GM23248 (cell line): ENCODE measurements at places on chromosomes 5 and 9. TPM values are rescaled to one million over a fixed set of nuclear protein-coding genes. Genes with fewer than 3 reads are reported as not detected.
A peak's percentile ranks its signal among the peaks of the same experiment; 100 is the strongest.

DNA sequence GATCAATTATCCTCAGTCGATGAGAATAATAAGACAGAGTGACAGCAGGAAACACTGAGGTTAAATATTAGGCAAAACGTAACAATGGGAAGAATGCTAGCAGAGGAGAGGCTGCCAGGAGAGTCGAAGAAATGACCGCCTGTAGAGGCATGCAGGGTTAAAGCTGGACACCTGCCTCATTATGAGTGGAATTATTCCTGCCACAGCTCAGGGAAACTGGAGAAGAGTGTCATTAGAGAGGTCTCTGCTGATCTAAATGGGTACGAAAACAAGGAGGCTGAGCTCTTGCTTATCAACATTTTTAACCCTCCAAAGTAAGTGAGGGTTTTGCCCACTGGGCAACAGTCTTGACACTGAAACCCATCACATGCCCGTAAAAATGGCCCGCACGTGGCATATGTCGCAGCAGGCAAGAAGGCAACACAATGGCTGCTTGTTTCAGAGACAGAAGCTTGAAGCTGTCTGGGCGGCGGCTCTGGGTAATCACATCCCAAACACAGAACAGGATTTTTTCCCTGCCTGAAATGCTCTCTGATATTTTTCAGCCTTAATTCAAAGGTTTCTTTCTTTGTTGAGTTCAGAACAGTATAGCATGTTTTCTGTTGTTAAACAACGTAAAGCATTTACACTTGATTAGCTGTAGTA, 118.7 kb downstream of the MED27 start:
- no peak for DNase-seq

- peak; percentile 42 for DNase-seq
Measured at GRCh38 chr9:14189578-14189977, 124.4 kb downstream of the NFIB start.

SLC6A19 gene
- polyA plus RNA-seq: not detected in 2 replicates

DNA sequence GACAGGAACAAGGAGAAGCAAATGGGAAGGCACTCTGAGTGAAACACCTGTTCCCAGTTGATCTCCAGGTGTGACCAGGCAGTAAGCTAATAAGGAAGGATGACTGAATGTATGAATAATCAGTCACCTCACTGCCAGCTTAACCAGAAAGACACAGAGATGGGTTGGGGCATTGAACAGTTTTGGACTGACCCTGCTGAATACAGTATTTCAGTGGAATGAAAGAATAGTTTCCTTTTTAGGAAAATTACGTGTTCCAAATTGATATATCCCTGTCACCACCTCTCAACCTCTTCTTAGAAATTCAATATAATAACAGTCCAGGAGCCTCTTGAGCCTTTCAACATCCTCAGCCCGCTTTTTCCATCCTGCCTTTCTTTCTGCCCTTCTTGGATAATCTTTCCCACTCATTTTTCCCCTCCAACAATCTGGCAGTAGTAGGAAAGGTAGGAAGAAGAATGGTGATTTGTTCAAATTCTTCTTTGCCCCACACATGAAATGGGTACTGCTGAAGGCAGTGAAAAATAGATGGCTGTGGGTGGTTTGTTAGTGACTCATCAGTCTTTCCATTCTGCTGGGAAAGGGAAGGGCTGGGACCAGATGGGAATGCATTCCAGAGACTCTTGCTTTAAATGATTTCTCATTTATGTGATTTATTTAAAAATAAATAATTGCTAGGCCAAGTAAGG, 117.9 kb downstream of the ZSWIM6 start:
- DNase-seq: peak; percentile 91

GRCh38 chr5:2810644-2811043, 59.2 kb upstream of the IRX2 start:
- no peak for DNase-seq

GRCh38 chr5:10792336-10792735, 31.3 kb upstream of the DAP start:
- no peak for DNase-seq

GRCh38 chr5:93532370-93532769, 48.6 kb downstream of the NR2F1-AS1 start:
- peak; percentile 92 for DNase-seq

DNA sequence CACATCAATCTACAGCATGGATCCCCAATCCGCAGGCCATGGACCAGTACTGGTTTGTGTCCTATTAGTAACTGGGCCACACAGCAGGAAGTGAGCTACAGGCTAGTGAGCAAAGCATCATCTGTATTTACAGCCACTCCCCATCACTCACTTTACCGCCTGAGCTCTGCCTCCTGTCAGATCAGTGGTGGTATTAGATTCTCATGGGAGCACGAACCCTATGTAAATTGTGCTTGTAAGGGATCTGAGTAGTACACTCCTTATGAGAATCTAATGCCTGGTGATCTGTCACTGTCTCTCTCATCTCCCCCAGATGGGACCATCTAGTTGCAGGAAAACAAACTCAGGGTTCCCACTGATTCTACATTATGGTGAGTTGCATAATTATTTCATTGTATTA, 212.7 kb upstream of the FAM174A start:
- no peak for DNase-seq

DNA sequence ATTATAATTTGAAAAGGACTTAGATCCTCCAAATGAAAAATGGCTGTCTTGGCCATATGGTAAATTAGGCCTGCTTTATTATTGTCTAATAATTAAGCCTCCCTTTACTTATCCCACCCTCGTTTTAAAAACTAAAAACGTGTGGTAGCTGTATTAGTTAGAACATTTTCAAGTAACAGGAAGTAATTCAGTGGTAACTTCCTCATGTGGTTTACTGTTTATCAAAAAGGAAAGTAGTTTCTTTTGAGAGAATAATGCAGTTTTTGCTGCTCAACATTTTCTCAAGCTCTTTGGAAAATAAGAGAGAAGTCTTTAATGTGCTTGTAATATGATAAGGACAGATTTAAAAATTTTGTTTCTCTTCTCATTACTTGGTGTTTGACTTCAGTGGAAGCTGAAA, 26.0 kb downstream of the ZCCHC7 start:
- no peak for DNase-seq

- peak; percentile 0 for DNase-seq
Measured at GRCh38 chr5:130541617-130542221, 623.3 kb downstream of the HINT1 start.

DRD1 gene
- polyA plus RNA-seq: not detected in 2 replicates

DNA sequence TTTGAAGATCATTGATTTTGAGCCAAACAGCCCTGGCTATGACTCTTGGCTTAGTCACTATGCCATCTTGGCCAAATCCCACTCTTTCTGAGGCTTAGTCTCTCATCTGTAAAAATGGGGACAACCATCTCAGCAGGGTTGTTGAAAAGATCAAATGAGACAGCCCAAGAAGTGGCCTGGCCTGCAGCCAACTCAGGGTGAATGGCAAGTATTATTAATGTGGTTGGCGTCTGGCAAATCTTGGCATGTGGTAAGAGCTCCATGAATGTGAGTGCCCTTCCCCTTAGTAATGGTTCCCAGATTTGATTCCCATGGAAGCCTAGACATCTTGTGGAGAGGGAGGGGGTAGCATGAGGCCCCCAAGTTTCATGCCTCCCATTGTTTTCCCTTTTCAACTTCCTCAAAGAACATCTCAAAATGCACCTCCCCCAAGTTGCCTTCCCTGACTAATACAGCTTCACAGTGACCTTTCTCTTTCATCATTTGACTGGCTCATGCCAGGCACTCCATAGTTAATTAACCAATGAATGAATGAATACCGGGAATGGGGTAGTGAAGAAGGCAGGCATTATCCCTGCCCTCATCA, 11.8 kb upstream of the TGFBI start:
- DNase-seq: peak; percentile 94

SARDH gene
- polyA plus RNA-seq: 0.16 and 0.30 TPM in 2 replicates

TNFSF15 gene
- polyA plus RNA-seq: not detected in 2 replicates

GRCh38 chr5:66617226-66617861, 21.2 kb downstream of the MAST4 start:
- no peak for DNase-seq

DNA sequence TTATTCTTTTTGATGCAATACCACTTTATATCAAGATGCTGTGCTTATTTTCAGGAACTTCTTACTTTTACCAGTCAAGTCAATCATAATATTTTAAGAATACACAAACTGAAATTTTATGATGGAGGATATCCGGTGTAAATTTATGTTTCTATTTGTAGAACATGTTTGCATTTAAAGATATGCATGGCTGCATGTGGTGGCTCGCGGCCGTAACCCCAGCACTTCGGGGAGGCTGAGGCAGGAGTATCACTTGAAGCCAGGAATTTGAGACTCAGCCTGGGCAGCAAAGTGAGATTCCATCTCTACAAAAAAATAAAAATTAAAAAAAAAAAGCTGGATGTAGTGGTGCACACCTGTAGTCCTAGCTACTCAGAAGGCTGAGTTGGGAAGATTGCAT, 73.5 kb upstream of the ALDH1A1 start:
- no peak for DNase-seq

HTR4 gene
- not detected in 2 replicates for polyA plus RNA-seq

- no peak for DNase-seq
Measured at GRCh38 chr5:125316915-125317535, 570.6 kb upstream of the ZNF608 start.

- peak; percentile 89 for DNase-seq
Measured at GRCh38 chr9:99085949-99086948, 18.7 kb upstream of the TGFBR1 start.

DNA sequence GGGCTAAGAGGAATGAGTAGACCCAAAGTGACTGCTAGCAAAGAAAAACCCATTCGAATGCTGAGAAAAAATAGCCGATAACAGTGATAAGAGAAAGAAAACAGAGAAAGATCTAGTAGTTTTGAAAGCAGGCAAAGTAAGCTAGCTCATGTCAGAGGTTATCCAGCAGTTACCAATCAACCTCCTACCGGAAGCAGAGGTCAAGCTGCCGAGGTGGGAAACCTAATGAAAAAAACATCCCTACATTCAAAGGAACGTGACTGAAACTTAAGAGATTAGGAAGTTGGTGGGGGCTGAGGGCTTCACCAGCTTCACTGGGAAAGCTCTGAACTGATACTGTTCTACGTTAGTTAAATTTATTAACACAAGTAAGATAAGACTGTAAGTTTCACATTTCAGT, 32.6 kb downstream of the SSBP2 start:
- DNase-seq: no peak

CPEB4 gene
- 4.4 and 6.2 TPM in 2 replicates for polyA plus RNA-seq

DNA sequence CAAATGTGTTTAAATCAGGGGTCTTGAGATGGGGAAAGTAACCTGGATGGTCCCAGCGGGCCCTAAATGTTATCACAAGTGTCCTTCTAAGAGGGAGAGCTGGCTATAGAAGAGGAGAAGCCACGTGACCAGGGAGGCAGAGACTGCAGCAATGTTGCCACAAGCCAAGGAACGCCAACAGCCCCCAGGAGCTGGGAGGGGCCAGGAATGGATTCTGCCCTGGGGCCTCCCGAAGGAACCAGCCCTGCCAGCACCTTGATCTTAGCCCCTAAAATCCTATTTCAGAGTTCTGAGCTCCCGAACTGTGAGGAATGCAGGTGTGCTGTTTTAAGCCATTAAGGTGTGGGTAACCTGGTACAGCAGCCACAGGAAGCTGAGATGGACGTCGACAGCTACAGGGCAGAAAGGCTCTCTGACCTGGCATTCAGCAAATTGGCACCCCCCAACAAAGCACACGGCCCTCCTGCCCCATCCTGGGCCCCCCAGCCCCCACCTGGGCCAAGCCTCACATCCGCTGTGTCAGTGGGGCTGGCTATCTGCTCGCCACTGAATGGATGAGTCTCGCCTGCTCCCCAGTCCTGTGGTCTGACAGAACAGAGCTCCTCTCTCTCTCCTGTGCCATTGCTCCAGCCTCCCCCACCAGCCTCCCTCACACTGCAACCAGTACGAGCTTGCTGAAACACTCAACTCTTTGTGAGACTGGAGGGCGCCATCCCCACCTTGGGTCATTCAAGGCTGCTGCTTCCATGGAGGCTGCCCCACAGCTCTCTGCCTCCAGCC, 78.8 kb downstream of the ADAMTS2 start:
- peak; percentile 80 for DNase-seq

DNA sequence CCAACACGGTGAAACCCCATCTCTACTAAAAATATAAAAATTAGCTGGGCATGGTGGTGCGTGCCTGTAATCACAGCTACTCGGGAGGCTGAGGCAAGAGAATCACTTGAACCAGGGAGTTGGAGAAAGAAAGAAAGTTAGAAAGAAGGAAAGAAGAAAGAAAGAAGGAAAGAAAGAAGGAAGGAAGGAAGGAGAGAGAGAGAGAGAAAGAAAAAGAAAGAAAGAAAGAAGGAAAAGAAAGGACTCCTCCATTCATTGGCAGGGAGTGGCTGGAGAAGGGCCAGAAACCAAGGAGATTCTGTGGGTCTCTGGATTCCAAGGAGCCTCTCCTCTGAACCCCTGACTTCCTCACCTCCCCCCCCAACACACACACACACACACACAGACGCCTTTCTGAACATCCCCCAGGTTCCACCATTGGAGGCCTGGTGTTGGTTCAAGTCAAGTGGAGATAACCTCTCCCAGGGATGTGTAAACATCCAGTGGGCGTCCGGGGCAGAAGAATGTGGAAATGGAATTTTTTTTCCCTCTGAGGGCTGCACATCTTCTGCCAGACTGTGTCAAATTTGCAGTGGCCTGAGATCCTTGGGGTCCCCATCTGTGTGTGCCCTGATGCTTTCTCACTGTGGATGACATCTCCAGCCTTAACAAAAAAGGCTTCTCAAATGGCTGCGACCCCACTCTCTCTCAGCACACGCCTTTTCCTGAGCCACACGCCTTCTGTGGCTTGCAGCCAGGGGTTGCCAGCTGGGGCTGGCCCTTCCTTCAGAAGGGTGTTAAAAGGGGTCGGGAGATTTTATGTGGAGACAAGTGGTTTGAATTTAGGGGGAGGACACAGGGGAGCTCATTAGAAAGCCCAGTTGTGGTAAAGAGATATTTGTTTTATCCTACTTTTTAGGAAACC, 109.3 kb upstream of the HAND1 start:
- DNase-seq: no peak

PLPPR1 gene
- polyA plus RNA-seq: not detected in 2 replicates

ZDHHC11B gene
- not detected in 2 replicates for polyA plus RNA-seq

- peak; percentile 78 for DNase-seq
Measured at GRCh38 chr5:113336975-113337374, 97.8 kb downstream of the TSSK1B start.

DNA sequence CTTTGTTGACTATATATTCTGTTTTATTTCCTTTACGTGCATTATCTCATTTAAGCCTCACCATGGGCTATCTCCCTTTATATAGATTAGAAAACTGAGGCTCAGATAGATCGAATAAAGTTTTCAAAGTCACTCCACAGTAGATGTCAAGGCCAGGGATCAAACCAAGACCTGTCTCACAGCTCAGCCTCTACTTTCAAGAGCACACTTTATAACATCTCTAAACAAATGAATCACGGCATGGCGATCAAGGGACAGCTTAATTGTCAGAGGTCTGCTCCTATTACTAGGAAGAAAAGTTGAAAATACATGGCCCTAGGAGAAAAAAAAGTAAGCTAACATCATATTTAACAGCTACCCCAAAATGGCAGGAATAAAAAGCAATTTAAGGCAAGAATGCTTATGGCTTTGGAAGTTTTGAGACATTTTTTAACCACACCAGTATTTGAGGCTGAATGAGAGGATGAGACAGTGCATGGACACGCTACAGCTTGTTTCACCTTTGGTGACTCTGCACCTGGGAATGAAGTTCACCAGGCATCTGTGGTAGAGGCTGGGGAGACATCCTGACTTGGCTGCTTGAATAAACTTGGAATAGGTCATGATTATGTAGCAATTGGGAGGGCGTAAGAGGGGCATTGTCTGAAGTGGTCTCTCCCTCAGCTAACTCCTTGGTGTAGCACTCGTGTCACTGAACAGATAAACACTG, 486.8 kb upstream of the WWC1 start:
- no peak for DNase-seq
